MM.1S (cell line): ENCODE measurements at places on chromosomes 11 and 22.

DNA sequence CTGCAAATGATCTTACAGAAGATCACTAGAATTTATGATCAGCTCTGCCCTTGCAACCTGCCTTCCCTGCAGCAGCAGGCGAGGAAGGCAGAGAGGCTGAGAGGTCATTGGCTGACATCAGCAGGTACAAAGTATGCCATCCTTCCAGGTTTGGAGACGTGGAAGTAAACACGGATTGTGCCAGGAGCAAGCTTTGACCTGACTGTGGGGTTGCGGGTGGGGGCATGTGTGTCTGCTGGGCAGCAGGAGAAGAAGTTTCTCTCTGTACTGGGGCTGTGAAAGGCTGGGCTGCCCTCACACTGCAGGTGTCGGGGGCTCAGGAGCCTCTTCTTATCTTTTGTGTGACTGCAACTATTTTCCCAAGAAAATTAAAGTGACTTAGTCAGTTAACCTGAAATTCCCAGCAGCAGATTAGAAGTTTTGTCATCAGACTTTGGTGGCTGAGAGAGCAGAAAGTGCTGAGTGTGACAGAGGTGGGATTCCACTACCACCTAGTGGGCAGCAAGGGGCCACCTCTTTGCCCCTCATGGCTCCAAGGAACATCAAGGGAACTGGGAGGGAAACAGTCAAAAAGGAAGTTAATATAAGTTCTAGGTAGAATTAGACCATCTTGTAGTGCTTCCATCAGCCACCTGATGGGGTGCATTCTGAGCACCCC, 565.9 kb downstream of the ETS1 start:
- DNase-seq, result no peak

DNA sequence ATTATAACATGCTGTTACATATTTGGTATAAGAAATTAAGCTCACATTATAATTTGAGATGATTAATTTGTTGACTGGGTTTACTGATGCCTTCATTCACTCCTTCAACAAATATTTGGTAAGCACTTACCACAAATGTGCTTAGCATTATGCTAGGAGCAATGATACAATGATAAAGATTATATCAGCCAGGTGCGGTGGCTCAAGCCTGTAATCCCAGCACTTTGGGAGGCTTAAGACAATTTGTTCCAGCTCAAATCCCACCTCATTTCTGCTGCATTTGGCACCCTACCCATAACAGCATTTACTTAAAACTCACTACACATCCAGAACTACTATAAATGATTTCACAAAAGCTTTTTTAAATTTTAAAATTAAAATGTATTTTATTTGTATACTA, 1263.6 kb upstream of the RAG2 start:
- DNase-seq, result no peak

GRCh38 chr11:18715476-18715875, 10.5 kb downstream of the IGSF22 start:
- DNase-seq, result no peak

DNA sequence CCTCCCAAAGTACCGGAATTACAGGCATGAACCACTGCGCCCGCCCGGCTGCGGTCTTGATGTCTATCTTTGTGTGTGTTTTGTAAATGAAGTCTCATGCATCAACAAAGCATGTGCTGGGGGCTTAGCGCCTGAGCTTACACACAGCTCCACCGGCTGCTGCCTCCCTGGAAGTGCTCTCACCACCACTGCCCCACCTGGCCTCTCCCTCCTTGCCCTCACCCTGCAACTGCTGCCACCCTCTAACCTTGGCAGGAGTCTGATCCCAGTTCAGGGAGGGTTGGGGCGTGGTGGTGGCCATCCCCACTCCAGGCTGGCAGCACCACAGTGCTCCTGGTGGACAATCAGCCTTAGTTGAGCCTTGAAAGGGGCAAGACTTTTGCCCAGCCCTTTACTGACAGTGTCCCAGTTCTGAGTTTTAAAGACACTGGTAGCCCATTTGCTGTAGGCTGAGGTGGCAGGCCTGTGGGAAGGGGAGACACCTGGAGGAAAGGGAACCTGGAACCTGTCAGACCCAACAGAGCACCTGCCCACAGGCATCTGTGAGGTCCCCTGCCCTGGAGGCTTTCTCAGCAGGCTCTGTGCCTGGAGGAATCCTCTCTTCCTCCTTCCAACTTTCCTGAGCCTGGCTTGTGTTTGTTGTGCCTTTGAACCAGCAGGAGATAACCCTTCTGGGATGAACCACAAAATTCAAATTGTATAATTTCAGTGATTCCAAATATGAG, 42.4 kb upstream of the WEE1 start:
- DNase-seq, result no peak

- peak; percentile 12 for DNase-seq
Measured at GRCh38 chr22:37419969-37420685, 7.2 kb downstream of the ELFN2 start.

- no peak for DNase-seq
Measured at GRCh38 chr11:19209617-19210370, 8.0 kb upstream of the CSRP3 start.

DNA sequence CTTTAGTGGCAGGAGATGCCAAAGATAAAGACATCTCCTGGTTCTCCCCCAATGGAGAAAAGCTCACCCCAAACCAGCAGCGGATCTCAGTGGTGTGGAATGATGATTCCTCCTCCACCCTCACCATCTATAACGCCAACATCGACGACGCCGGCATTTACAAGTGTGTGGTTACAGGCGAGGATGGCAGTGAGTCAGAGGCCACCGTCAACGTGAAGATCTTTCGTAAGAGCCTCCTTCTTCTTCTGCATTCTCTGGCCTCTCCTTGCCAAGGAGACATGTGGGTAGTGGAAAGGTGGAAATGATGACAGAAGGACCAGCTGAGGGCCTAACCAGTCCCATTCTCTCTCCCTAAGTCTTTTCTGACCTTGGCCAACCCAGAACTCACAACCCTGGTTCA, 110.1 kb upstream of the TTC12 start:
- no peak for DNase-seq

DNA sequence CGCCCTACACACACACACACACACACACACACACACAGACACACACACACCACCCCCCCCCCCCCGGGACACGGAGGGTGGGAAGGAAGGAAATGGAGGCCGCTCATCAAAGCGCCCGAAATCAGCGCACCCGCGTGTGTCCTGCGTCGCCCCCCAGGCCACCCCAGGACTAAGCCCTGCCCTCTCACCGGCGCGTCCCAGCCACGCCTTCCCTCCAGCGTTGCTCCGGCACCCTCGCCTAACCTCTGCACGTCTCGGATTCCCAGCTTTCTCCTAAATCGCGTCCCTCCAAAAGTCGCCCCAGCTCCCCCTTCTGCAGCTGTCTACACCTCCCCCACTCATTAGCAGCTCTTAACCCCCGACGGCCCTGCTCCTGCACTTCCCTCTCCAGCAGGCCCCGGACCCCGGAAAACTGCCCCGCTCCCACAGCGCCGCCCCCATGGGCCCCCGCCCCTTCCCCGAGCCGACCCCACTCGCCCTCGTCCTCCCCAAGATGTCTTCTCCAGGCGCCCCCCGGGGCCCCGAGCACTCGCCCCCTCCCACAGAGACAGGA, 557 bp downstream of the PACSIN2 start:
- DNase-seq, result peak; percentile 14

- no peak for DNase-seq
Measured at GRCh38 chr11:68692871-68693483, 8.6 kb downstream of the GAL start.

- DNase-seq, result no peak
Measured at GRCh38 chr11:78725200-78725599, 150.5 kb upstream of the NARS2 start.

DNA sequence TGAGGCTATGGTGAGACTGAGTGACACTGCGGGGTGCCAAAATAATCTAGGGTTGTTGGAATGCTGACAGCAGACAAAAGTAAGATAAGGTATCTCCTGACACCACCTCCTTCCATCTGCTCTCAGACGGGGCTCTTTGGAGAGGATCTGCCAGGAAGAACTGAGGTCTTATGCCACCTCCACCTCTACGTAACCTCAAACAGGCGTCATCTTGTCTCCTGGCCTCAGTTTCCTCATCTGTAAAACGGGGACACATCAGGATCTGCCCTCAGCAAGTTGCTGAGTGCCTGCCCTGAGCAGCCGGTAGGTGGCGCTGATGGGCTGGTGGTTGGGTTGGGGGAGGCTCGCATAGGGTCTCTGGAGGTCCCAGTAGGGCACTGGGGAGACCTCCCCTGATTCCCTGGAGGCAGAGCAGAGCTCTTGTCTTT, 1.7 kb upstream of the MYEOV start:
- peak; percentile 11 for DNase-seq

GRCh38 chr22:50676180-50676636, 3.6 kb downstream of the SHANK3 start:
- no peak for DNase-seq
